ENCODE measurements at places on chromosomes 13 and 19.

- no peak for DNase-seq
These were observed 74.0 kb downstream of the CAB39L start for GRCh38 chr13:49369866-49370265.

GRCh38 chr13:110379905-110380341 is 72.8 kb downstream of the COL4A2 start:
- DNase-seq = no peak

- DNase-seq = no peak
These were observed 55.9 kb upstream of the SPACA7 start for GRCh38 chr13:112320303-112320702.

DNA sequence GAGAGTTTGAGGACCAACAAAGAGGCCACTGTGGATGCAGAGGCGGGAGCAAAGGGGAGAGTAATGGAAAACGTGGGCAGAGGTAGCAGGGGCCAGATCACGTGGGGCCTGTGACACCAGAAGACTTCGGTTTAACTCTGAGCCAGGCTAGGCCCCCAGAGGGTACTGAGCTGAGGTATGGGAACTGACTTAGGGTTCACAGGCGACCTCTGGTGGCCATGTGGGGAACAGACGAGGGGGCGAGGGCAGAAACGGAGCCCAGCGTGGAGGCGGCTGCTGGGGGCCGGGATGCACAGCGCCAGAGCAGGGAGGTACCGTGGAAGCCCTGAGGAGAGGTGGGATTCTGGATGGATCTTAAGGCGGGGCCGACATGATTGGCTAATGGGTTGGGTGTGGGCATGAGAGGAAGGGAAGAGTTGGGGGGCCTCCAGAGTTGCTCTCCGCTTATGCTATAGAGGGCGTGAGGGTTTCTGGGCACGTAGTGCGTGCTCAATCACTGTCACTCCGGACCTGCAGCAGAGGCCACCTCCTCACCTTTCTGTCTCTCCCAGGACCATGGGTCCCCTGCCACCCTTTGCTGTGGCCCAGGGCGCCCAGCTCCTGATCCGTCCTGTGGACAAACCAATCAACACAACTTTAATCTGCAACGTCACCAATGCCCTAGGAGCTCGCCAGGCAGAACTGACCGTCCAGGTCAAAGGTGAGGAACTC is 13.7 kb downstream of the PVR start:
- no peak for DNase-seq

GRCh38 chr13:97339988-97340749 is 93.8 kb upstream of the RAP2A start:
- DNase-seq = no peak

GRCh38 chr19:271856-272255 is 19.3 kb downstream of the PLPP2 start:
- no peak for DNase-seq

GRCh38 chr19:2575734-2576481 is 100.0 kb downstream of the GADD45B start:
- DNase-seq = no peak

Measured in cerebellar nuclear complex (tissue), 1 donor.